Right renal pelvis (tissue), 4 donors: ENCODE measurements at places on chromosomes 13 and 19. TPM values are rescaled to one million over a fixed set of nuclear protein-coding genes. Genes with fewer than 3 reads are reported as not detected.

DNA sequence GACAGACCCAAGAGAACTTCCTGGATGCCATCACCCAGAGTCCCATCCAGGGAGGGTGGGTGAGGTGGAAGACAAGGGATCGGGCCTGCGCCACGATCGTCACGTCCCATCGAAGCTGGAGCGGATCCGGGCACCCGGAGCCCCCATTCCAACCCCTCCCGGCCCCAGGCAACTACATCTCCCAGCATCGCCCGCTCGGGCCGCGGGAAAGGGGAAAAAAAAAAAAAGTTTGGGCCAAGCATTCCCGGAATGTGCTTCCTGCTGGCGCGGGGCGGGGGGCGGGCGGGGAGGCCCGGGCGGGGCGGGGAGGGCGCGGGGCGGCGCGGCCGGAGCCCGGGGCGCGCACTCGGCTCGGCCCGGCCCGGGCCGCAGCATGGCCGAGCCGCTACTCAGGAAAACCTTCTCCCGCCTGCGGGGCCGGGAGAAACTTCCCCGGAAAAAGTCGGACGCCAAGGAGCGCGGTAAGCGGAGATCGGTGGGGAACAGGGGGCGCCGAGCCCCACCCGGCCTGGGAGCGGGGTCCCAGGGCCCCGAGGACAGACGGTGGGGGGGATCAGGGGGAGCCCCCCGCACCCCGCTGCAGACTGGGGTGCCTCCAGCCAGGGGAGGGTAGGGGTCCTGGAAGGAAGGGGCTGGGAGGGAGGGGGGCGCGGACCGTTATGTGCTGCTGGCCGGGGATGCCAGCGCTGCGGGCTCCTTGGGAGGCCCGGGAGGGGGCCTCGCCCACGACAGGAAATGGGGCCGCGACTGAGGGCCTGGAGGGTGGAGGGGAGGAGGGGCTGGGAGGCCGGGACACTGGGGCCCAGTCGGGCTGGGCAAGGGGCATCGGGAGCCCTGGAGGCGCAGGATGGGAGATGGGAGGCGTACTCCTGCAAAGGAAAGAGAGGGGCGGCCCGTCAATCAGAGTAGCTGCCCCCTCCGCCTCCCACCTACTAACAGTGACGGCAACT is at the start of gene SYDE1:
SYDE1 (plus strand) TSS at position 341 of the 950 bp plus-strand sequence; CDS start at position 374, 33 bp downstream.
- no peak for DNase-seq

DNA sequence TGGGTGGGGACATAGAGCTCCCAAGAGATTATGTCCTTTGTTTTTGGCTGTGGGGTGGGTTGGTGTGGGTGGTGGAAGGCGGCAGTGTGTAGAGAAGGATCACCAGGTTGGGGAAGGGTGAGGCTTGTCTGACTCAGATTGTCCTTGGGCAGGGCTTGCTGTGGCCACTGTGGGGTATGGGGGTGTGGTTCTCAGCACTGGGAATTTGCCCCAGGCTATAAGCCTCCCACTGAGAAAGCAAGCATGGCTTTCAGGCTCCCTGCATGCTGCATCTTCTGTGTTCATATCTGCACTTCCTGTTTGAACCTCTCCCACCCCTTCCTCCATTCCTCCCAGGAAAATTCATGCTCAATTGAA is 34.9 kb downstream of the DNAJC15 start:
- no peak for DNase-seq

Gene LAIR1
- 5.4 TPM for polyA plus RNA-seq

DNA sequence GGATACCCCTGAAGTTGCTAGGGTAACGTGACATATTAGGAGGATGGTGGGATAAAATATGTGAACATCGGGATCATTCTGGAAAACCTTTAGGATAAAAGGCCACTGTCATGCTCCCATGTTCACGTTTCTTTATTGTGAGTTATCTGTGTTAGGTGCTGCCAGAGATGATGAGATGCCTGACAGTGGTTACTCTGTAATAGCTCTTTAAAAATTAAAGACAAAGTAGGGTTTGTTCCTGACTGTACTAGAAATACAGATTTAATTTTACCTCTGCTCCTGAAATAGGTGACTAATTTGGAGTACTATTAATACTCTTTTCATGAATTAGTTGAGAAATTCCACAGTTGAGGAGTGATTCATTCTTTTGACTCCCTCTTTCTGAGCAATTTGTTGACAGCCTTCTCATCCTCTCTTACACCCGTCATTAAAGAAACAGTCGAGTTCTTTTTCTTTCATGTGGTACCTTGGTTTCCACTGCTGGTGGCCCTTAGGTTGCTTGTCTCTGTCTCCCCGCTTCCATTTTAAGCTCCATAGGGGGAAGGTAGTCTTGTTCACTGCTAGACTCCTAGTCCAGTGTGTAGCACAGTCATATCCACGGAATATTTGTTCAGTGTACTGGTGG is 28.4 kb downstream of the SAE1 start:
- no peak for DNase-seq

DNA sequence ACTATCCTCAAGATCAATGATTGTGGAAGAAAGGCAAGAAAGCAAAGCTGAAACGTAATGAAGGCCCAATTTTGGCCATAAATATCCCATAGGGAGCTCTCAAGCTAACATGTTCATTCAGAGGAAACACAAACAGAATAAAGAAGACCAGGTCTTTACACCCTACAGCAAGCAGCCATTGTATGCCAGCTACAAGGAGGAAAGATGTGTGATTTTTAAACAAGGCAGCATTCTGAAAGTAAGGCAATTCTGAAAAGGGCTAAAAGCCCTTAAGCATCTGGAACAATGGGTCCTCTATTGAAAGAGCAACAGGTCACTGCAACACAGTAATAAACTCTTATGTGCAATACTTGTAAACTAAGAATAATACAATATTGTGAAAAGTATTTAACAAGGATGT is 1002.4 kb downstream of the SLITRK1 start:
- DNase-seq, result no peak

Gene SYT3
- polyA plus RNA-seq, result 1.2 TPM

GRCh38 chr13:98216135-98216565 is 39.1 kb upstream of the RNF113B start:
- no peak for DNase-seq

Gene PABPC3
- 0.83 TPM for polyA plus RNA-seq

- no peak for DNase-seq
These were observed 133.8 kb downstream of the MRPL57 start for GRCh38 chr13:21310220-21310619.

GRCh38 chr13:98399756-98400155 is 177.2 kb downstream of the STK24 start:
- no peak for DNase-seq

Gene ANO8
- polyA plus RNA-seq, result 9.2 TPM

GRCh38 chr13:112510002-112510780 is 77.8 kb downstream of the TUBGCP3 start:
- peak; percentile 37 for DNase-seq

- DNase-seq, result no peak
These were observed 54.3 kb upstream of the ZNF254 start for GRCh38 chr19:24032651-24033050.

DNA sequence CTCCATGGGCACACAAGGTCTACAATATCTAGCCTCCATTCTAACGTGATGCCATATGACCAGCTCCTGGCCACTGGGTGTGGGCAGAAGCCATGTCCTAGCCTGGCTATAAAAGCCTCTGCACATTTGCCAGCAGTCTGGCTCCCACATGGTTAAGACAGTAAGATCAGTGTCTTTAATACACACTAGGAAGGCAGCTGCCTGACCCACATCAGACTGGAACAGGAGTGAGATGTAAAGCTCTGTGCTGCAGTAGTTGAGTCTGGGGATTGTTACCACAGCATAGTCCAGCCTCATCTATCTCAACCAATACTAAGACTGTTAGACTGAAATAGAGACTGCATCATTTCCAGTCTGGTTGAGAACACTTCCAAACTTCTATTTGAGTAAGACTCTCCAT is 533.1 kb downstream of the IRS2 start:
- no peak for DNase-seq

DNA sequence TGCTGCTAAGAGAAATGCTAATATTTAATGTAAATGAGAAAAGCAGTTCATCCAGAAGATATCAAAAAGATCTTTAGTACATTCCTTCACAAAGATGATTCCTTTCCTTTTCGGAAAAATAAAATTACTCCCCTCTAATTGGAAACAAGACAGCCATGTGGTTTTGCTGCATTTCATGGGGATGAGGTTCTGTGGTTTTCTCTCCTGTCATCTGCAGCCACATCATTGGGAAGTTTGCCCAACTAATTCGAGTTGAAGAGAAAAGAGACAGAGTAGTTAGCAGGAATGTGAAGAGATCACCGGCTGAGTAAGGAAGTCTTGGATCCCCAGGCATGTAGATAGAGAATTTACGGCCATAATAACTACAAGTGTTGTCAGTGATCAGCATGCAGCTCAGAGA is 122.1 kb downstream of the CYSLTR2 start:
- no peak for DNase-seq

Gene TEX29
- 0.59 TPM for polyA plus RNA-seq

- no peak for DNase-seq
These were observed 14.2 kb downstream of the FBXO46 start for GRCh38 chr19:45716359-45717130.

Gene EFNB2
- polyA plus RNA-seq, result 159 TPM

DNA sequence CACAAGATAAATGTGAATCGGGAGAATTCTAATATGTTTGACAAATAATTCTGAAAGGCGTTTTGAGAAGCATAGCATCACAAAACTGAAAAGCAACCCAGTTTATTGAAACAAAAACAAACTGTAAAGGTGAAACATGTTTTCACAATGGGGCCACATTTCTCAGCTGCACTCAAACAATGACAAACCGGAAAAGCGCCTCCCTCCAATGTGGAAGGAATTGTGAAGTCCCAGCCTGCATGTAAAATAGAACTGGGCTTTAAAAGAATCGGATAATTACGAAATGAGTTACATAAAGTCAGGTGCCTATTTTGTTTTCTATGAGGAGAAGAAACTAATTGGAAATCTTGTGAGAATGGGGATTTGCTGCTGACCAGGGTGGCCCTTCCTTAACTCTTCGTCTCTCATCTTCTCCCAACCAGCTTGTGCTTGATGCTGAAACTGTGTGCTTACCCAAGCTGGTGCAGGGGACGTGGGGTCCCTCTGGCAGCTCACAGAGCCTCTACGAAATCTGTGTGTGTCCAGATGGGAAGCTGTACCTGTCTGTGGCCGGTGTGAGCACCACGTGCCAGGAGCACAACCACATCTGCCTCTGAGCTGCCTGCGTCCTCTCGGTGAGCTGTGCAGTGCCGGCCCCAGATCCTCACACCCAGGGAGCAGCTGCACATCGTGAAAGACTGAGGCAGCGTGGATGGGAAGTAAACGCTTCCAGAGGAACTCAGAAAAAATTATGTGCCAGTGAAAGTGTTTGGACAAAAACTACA is 109.4 kb downstream of the SACS start:
- DNase-seq, result no peak

DNA sequence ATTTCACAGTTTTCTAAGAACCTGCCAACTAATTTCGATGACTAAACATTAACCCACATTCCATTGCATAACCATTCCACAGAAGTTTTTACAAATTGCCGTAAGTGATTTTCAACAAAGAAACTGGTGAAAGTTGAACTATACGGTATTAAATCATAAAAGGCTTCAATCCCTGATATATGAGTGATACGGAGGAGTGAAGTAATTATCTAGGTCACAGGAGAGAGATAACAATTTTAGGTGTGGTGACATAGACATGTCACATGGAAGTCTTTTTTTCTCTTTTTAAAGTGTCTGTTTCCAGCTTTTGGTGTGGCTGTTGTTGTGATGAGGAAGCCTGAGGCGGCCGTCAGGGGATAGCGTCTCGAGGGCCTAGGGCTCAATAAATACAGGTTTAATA is 29.4 kb downstream of the TBC1D4 start:
- DNase-seq, result no peak

GRCh38 chr13:80448725-80449124 is 107.8 kb upstream of the SPRY2 start:
- DNase-seq, result no peak

DNA sequence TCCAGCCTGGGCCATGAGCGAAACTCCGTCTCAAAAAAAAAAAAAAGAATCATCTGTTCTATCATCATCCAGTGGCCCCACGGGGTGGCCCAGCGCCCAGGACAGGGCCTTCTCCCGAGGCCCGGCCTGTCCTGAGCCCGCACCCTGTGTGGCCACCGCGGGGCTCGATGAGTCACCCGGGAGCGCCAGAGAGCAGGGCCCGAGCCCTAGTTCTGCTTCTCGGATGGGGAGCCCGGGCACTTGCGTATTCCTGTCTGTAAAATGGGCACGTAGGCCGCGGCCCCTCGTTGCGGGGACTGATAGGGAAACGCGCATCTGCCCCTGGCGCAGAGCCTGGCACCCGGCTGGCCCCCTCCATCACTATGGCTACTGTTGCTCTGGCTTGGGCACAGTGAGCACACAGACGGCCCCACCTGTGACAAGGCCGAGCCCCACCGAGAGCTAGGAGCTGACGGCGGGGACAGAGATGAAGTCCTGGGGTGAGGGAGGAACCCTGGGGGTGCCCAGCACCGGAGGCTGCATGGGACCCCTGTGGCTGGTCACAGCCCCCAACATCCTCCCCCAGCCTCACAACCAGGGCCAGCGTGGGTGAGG is 21.3 kb upstream of the UQCR11 start:
- DNase-seq, result no peak

Gene RNF113B
- not detected for polyA plus RNA-seq

DNA sequence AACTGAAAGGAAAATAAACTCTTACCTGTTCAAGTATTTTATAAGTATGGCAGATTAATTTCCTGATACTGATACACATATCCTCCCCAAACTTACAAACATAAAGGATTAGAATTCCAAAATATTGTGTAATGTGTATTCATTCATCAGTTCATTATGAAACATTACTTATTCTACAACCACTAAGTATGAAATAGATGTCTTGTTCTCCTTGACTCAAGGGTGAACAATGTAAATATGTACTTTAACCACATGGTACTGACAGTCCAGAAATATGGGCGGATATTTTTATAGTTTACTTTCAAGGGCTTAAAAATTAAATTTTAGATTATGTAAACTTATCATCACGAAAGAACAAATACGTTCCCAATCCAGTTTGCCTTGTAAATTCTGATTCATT is 334.0 kb downstream of the LIG4 start:
- DNase-seq, result no peak

DNA sequence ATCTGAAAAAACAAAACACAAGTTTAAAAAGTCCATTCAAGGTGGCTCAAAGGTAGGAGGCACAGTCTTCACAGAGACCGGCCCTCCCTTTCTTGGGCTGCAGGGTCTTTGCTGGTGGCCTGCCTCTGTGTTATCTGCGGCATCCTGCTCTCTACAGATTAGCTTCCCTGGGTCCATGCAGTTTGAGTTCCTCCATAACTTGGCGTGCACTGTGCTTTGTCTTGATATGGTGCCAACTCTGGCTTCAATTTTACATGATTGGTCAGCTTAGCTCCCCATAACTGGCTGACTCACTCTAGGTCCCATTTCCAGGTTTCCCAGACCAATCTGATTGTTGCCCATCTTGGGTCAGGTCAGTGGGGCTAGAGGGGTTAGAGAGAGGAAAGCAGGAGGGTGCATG is 41.8 kb downstream of the TPT1 start:
- DNase-seq, result no peak
